HT1080 (cell line): ENCODE measurements at places on chromosomes 13 and 19. TPM values are rescaled to one million over a fixed set of nuclear protein-coding genes. Genes with fewer than 3 reads are reported as not detected.

CALR3 gene
- total RNA-seq: not detected in 2 replicates

SHC2 gene
- total RNA-seq: 0.03 TPM in 1 of 2 replicates, not detected in the other

ZNF296 gene
- total RNA-seq: not detected in 2 replicates

FXYD3 gene
- total RNA-seq: not detected in 2 replicates

SYT3 gene
- 0.13 TPM in 1 of 2 replicates, not detected in the other for total RNA-seq

DNA sequence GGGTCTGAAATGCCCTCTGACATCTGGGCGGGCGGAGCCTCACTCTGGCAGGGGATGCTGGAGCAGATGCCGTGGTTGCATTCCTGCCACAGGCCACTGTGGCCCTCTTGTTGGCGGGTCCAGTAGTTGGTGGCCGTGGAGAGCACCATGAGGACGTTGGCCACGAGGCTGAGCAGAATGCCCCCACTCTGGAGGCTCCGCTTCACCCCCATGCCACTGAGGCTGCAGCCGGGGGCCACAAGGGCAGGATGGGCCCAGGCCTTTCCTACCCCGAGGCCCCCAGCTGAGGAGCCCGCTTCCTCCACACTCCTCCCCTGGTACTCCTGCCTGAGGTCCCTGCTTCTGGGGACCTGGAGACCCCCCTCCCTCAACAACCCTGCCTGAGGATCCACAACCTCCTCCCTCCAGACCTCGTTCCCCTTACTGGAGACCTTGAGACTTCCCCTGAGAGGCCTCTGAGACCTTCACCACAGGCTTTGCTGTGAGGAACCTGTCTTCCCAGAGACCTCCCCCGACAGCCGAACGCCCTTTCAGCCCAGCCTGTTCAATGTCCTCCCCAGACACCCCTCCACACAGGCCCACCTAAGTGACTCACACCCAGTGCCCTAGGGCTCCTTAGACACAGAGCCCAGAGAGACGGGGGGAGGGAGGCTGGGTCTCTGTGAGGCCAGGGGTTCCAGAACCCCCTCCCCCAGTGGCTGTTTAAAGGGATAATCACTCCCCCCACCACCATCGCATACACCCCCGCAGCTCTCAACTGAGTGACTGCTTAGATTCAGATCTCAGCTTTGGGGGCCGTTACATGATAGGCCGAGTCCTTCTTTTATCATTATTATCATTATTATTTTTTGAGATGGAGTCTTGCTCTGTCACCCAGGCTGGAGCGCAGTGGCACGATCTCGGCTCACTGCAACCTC lies at the start of gene CLDND2:
Gene CLDND2 (minus strand): TSS at position 638 of the 917 bp plus-strand sequence. CDS start 426 bp downstream, at position 212.
- no peak for DNase-seq

DNA sequence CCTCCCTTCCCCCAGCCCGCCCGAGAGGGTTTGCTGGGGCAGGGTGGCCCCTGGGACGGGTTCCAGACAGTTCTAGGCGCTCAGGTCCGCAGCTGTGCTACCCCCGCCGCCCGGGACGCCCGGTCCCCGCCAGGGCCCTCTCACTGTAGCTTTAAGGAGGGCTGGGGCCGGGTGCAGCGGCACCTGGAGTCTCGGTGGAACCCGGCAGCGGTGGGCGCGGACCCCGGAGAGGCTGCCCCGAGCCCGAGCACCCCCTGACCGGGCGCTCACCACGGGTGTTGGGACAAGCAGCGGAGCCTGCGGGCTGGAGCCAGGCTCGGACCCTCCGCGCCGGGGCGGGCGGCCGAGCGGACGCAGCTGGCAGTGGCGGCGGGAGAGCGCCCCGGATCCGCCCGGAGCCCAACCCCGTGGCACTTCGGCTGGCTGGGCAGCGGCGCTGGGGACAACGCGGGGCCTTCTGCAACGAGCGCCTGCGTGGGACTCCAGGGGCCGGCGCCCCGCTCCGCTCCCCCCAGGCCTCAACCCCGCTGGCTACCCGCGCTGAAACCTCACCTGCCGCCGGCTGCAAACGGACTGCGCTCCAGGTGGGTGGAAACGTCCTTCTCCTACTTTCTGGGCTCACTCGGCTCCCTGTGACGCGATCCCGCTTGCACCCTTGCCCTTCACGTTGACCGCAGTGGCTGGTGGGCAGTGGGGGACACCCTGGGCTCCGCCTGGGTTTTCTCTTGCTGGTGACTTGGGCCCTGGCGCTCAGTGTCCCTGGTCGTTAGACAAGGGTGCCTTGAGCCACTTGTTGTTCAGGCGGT lies 81.1 kb downstream of the ZNF429 start:
- no peak for DNase-seq

- no peak for DNase-seq
Observed at GRCh38 chr19:15330801-15331418, 1.4 kb downstream of the BRD4 start.
